ENCODE measurements at places on chromosomes 1 and 21. TPM values are rescaled to one million over a fixed set of nuclear protein-coding genes. Genes with fewer than 3 reads are reported as not detected.

The TNNI3K gene
- 0.50 TPM for total RNA-seq

GRCh38 chr1:222546548-222547259 lies 1.2 kb downstream of the HHIPL2 start:
- no peak for DNase-seq

The HECTD3 gene
- 39.2 TPM for total RNA-seq

DNA sequence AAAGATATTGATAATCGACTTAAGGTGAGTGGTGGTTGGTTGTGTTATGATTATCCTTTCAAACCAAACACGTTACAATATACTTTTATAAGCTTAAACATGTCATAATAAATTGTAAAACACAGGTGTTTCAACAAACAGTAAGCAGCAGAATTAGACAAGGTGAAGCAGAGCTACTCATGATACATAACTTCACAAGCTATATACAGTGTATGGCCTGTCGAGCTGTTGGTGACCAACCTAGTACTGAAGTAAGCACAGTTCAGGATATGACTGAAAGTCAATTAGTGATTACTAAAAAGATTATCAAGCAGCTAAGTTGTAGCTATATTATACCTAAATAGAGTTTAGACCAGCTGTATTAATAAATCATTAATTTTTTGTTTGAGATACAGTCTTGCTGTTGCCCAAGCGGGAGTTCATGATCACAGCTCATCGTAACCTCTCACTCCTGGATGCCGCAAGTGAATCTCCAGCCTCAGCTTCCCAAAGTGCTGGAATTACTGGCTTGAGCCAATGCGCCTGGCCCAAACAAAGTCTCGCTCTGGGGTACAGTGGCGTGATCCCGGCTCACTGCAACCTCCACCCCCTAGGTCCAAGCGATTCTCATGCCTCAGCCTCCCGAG lies 148.1 kb downstream of the EIF4G3 start:
- DNase-seq = no peak

GRCh38 chr1:153384958-153385580 lies 5.8 kb downstream of the S100A8 start:
- DNase-seq = no peak

The ADAMTS1 gene
- not detected for total RNA-seq

DNA sequence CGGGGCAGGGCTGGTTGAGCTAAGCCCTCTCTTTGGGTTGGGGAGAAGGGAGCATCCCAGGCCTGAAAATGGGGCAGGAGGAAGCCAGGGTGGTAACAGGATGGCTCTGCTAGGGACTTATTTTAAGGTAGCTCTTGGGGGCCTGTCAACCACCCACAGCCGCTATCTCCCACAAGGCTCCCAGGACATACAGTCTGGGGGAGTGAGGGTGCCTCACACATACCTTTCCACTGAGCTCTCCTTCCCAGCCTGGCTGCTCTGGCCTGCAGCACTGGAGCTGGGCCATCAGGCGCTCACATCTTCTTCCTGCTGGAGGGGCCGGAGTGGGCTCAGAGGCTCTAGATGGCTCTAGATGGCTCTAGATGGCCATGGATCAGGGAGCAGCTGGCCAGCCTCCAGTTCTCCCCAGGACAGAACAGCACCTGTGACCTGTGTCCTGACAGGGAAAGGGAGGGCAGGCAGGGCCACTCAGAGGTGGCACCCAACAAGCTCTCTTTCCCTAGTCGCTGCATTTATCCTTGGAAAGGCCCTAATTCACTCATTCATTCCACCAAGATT lies 11.0 kb upstream of the NPPB start:
- no peak for DNase-seq

The GJC2 gene
- 0.94 TPM for total RNA-seq

DNA sequence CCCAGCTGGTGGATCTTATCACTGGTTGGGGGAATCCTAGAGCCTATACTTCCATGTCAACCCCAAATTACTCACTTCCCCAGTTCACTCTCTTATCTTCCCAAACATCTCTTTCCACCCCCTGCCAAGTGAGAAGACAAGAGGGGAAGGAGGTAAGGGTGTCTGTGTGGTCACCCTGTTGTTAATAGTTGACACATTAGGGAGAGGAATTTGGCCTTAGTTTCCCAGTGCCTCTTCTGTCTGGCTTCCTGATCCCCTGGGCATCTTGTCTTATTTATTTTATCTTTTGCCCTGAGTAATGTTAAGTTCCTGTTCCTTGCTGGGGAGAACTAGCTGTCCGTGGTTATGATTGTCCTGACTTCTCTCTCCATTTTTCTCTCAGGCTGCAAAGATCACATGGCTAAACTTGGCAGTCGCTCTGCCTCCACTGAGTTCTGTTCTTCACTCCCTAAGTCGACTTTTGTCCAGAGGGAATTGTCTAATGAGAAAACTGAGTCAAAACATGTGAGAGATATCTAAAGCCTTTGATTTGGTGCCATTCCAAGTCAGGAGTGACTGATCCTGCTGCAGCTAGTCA lies 157.1 kb upstream of the SYT6 start:
- DNase-seq = no peak

DNA sequence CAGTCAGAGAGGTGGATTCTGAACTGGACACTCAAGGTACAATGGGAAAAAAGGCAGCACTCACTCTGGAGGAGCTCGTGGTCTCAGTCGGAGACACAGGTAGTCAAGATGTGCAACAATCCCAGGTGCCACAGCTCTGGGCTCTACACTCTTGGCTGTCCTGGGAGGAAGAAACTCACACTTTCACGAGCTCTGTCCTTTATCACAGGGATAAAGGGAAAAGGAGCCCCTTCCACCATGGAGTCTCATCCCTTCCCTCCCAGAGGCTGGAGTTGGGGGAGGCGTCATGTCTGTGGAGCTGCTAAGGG lies 20.3 kb downstream of the CDK18 start:
- no peak for DNase-seq

DNA sequence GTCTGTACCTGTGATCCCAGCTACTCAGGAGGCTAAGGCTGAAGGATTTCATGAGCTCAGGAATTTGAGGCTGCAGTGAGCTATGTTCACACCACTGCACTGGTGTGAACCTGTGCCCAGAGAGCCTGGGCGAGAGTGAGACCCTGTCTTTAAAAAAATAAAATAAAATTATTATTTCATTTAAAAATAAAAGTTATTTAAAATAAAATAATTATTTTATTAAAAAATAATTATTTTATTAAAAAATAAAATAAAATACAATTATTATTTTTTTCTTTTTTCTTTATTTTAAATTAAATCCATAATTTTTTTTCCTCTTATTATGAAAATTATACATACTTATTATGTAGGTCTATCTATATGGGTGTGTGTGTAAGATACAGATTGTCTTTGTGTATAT lies 53.6 kb downstream of the LHX9 start:
- no peak for DNase-seq

DNA sequence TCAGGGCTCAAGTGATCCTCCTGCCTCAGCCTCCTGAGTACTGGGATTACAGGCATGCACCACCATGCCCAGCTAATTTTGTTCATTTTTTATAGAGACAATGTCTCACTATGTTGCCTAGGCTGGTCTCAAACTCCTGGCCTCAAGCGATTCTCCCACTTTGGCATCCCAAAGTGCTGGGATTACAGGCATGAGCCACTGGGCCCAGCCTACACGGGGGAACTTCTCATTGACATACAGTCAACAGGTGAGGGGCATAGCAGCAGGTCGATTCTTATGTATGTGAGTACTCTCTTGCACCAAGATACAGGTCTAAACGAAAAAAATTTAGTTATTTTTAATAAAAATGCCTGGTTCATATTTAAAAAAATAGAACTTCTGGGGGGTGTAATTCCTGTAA lies 39.5 kb upstream of the HHAT start:
- no peak for DNase-seq

- no peak for DNase-seq
These were observed 1.2 kb downstream of the KDM4A start for GRCh38 chr1:43651188-43651587.

DNA sequence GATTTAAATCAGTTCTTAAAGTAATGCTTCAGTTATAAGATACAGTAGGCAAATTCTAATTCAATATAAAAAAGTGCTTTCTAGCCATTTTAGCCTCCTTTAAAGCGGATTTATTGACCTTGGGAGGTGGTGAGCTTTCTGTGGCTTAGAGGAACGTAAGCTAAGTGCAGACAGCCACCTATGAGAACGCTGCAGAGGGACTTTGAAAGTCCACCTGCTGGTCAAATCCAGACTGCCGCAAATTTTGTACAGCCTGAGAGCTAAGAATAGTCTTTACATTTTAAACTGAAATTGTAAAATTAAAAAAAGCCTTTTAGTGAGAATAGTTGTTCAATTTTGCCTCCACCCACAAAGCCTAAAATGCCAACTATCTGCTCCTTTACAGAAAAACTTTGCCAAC lies 67.0 kb upstream of the SSX2IP start:
- no peak for DNase-seq

GRCh38 chr21:32918478-32919120 lies 107.1 kb upstream of the OLIG2 start:
- no peak for DNase-seq

DNA sequence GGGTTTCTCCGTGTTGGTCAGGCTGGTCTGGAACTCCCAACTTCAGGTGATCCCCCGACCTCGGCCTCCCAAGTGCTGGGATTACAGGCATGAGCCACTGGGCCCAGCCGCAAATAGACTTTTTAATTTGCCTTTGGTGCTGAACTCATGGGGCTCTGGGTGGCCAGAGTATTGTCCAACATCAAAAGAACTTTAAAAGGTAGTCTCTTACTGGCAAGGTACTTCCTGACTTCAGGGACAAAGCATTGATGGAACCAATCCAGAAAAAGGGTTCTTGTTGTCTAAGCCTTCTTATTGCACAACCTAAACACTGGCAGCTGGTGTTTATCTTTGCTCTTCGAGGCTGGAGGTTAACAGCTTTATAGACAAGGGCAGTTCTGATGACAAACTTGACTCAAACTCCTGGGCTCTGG lies 3.8 kb upstream of the KTI12 start:
- DNase-seq = no peak

The PGM1 gene
- total RNA-seq = 14.2 TPM

GRCh38 chr1:13929313-13929712 lies 229.3 kb downstream of the PRDM2 start:
- DNase-seq = no peak

DNA sequence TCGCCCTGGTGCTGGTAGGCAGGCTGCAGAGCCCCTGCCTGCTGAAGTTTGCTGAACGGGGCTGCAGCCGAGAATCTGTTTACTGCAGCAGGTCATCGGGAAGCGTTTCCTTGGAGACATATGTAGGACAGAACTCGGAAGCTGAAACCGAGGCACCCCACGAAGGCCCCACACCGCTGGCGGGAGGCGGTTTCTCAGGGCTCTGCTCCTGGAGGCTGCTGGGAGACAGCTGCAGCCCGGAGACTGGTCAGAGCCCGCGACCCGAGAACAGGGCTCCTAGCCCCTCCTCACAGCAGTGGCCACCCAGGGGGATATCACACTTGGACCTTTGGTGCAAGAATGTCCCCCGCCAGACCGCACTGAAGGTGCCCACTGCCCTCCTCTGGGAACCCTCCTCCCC lies 12.7 kb upstream of the PLCH2 start:
- DNase-seq = no peak

The GBP5 gene
- 132 TPM for total RNA-seq

The AADACL4 gene
- not detected for total RNA-seq

DNA sequence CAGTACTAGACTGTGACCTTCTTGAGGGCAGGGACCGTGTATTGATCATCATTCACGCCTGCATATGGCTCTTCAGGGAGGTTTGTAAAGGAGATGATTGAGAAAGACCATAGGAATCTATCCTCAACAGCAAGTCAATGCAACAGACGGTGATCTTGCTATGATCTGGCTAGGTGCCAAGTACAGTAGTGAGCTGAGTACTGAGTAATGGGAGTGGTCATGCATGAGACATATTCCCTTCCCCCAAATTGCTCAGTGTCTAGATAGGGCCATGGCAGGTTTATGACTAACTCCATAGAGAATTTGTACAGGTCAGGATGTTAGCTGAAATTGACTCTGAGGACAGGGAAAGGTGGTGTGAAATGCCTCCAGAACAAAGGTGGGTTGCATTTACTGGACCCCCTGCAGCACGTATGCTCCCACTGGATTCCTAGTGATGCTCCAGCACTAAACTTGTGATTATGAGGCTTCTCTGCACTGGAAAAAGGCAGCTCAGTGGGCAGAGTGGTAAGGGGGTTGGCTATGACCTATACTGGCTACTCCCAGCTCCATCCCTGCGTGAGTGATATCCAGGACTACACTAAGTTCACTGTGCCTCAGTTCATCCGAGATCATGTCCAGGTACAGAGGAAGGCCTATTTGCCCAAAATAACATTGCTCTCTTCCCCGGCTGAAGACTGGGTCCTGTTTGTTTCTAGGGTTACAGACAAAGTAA lies 37.2 kb downstream of the KCNJ6 start:
- DNase-seq = no peak

GRCh38 chr1:201336711-201337450 lies 40.6 kb downstream of the TNNT2 start:
- no peak for DNase-seq

The C1orf35 gene
- total RNA-seq = 20.9 TPM

DNA sequence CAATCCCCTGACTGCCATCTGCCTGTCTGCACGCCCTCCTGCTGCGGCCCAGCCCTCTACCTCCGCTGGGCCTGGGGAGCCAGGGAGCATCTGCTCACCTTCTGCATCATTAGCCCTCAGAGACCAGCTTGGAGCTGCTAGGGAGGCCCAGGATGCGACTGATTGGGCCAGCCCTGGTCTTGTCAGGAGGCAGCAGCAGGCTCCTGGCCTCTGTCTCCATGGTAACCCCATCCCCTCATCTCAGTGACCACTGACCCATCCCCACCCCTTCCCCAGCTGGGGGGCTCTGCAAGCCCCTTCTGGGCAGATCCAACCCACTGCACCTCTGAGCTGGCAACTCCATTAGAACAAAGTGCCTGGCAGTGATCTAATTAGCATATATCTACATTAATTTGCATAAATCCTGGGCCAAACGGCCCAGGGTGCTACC lies 37.7 kb downstream of the NKAIN1 start:
- no peak for DNase-seq

The IFNGR2 gene
- total RNA-seq = 17.9 TPM

DNA sequence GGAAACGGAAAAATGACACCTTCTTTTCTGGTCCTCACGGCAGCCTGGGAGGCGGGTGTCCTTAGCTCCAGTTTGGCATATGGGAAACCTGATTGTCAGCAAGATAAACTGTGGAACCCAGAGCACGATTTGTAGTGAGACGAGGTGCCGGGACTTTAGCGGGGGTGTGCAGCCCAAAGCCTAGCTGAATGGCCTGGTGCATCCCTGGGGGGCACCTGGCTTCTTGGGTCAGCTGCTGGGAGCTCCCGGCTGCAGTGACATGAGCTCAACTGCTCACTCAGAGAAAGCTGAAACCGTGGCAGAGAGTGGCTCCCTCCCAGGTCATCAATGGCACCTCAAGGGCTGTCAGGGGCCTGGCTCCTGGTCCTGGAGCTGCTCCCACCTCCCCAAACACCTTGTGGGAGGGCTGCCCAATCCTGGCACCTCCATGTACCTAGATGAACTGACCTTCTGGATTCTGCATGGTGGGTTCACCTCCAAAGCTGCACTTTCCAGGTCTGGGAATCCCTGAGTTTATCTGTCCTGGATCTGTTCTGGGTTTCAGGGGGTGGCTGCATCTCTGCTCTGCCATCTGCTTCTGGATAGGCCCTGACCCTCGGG lies 260.5 kb downstream of the MATN1 start:
- no peak for DNase-seq

- no peak for DNase-seq
These were observed 88.4 kb downstream of the DPYD start for GRCh38 chr1:97832481-97832880.

The OR2AJ1 gene
- total RNA-seq = not detected

The CLCA2 gene
- total RNA-seq = not detected
